ENCODE measurements at places on chromosomes 1 and 21.

GRCh38 chr1:173663159-173663558, 6.5 kb downstream of the ANKRD45 start:
- DNase-seq: no peak

GRCh38 chr1:110563089-110563488, 43.1 kb downstream of the KCNA2 start:
- DNase-seq: no peak

GRCh38 chr1:2411801-2412394, 466 bp downstream of the PEX10 start:
- DNase-seq: no peak

DNA sequence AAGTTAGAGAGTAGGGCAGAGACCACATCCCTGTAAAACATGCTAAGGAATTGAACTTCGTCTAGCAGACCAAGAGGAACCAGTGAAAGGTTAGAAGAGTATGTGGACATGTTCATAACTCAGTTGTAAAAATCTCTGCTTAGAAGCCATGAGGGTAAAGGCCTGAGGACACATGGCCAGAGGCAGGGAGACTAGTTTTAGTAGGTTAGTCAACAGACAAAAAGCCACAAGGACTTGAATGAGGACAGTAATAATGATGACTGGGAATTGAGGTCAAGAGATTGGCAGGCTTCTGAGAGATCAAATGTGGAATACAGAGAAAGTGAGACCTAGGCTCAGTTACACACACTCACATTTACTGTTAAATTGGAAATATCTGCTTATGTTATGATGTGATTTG, 205.5 kb upstream of the HOOK1 start:
- no peak for DNase-seq

- no peak for DNase-seq
Observed at GRCh38 chr21:37683396-37684114, 232.7 kb downstream of the KCNJ6 start.

- no peak for DNase-seq
Observed at GRCh38 chr1:201786824-201787223, 42.1 kb upstream of the IPO9 start.

DNA sequence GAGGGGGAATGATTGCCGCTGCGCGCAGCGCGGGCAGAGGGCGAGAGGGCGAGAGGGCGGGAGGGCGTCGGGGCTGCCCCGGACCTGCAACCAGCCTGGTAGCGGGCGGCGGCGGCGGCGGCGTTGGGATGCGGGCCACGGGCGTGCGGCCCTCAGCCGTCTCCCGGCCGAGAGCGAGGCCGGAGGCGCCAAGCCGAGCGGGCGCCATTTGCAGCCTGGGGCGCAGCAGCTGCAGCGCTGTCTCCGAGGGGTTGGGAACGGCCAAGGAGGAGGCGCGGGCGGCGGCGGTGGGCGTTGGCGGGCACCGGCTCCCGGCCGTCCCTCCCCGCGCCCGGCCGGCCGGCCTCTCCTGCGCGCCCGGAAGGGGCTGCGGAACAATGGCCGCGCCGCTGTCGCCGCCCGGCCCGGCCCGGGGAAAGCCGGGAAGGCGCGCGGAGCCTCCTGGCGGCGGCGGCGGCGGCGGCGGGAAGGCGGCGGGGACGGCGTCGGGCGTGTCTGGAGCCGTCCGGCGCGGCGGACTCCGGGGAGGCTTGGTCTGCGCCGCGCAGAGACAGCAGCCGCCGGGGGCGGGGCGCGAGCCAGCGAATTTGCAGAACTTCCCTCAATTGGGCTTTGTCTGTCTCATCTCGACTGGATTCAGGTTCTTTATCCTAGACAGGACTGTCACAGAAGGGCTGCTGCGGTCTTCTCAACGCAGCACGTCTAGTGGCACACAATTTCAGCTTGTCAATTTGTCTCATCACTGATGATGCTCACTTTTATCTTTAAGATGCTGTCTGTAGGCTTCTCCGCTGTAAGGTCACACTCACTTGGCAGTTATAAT, 35.7 kb downstream of the ZBTB8B start:
- DNase-seq: peak; percentile 74

DNA sequence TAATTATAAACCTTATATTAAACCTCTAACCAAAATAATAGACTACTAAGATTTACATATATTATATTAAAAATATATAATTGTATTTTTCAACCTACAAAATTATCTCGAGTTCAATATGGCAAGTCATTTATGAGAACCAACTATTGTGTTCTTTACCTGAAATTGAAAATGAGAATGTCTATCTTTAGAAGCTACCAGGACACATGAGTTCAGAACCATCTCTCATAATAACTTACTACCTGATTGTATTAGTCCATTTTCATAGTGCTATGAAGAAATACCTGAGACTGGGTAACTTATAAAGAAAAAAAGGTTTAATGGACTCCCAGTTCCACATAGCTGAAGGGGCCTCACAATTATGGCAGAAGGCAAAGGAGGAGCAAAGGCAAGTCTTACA, 6.8 kb downstream of the HAO2 start:
- DNase-seq: no peak

- DNase-seq: no peak
Observed at GRCh38 chr1:196180847-196181593, 427.2 kb downstream of the KCNT2 start.

DNA sequence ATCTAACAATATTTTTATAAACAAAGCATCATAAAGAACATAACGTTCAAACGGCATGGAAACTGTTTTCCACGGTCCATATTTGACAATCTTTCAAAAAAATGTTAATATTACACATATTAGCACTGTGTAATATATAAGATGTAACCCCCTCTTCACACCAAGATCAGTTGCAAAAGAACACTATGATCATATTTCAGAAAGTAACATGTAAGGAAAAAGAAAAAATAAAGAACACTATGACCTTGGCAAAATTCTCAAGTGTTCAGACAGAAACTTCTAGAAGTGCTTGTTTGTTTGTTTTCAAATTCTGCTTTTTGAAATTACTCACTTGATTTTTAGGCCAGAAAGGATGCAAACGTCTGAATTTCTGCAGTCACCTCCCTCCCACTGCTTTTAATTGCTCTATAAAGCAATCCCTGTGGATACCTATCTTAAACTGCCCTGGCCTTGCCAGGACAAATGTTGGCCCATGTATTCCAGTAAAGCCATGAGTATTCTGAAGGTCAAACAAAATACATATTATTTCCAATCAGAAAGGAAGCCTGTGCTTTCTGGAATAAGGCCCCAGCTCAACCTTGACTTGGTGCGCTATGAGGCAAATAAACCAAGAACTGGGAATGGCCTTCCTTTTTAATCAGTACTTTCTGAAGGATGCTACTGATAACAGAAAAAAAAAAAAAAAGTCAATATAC, 68.6 kb downstream of the TGFBR3 start:
- DNase-seq: no peak

GRCh38 chr1:94323311-94324177, 86.2 kb upstream of the ARHGAP29 start:
- no peak for DNase-seq

DNA sequence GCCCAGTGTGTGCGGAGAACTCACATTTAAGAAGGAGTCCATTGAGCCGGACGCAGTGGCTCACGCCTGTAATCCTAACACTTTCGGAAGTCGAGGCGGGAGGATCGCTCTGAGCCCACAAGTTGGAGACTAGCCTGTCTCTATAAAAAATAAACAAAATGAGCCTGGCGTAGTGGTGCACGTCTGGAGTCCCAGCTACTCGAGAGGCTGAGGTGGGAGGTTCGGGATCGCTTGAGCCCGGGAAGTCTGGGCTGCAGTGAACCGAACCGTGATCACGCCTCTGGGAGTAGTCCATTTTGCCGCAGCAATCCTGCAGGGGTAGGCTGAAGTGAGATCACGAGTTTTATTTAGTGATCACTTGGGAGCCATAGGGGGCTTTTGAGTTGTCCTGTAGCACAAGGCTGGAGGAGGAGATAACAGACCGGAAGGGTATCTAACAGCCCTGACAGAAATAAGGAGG, 497 bp upstream of the FUCA1 start:
- no peak for DNase-seq

DNA sequence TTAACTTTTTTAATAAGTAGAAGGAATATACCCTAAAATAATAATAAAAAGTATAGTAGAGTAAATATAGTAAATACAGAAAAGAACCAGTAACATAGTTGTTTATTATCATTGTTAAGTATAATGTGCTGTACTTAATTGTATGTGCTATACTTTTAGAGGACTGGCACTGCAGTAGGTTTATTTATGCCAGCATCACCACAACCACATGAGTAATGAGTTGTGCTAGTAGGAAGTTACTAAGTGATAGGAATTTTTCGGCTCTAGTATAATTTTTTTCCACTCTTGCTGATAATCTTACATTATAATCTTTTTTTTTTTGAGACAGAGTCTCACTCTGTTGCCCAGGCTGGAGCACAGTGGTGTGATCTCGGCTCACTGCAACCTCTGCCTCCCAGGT, 71.6 kb downstream of the IVNS1ABP start:
- DNase-seq: no peak

- DNase-seq: no peak
Observed at GRCh38 chr1:97114842-97115241, 393.3 kb downstream of the PTBP2 start.

- peak; percentile 67 for DNase-seq
Observed at GRCh38 chr1:235423214-235423652, 56.0 kb downstream of the TBCE start.

DNA sequence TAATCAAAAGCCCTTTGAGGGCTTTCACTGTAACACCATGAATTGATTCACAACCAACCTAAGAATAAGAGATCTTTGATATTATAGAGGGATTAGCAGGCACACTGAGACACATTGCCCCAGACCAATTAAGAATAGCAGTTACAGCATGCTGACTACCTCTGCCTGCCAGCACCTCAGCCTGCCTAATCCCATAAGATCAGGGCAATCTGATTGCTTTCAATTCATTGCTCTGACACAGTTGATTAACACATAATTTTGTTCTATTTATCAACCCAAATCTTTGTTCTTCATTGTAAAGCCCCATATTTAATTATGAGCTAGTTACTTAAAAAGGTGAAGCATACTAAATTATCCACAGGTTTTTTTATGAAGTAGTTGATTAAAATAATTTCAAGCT, 548.8 kb upstream of the ZP4 start:
- no peak for DNase-seq

DNA sequence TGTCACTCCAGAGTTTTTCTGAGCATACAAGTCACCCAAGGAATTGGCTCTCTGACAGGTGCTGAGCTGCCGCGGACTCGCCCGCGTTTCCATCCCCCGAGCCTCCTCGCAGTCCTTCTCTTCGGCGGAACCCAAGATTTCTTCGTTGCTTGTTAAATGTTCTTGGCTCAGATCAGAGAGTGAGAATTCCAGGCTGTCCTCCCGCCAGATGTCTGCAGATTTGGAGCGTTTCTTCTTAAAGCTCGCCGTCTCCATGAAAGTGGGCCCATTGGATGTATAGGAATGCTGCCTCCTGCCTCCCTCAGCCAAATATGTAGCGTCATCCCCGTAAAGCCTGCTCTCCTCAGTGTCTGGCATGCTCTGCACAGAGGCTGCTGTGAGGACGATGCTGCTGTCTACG, 77.8 kb downstream of the TIAM1 start:
- no peak for DNase-seq

- no peak for DNase-seq
Observed at GRCh38 chr1:145995964-145996432, 381 bp downstream of the TXNIP start.

DNA sequence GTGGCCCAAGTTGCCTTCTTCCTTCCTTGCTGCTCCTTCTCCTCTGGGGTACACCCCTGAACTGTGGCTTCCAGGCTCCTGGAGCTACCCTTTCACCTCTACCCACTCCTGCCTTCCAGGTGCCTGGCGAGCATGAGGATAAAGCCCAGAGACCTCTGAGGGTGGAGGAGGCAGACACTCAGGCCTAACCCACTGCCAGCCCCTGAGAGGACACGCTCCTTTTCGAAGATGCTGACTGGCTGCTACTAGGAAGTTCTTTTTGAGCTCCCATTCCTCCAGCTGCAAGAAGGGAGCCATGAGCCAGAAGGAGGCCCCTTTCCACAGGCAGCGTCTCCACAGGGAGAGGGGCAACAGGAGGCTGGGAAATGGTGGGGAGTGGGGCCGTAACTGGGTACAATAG, 15.6 kb downstream of the RHBG start:
- no peak for DNase-seq
